Stimulated activated CD4-positive, alpha-beta T cell treated with anti-CD3 and anti-CD28 coated beads, Interleukin-1b, Interleukin-23, amount 100 ng/mL, for 1 hour (primary cell): ENCODE measurements at places on chromosomes 16 and 17.

DNA sequence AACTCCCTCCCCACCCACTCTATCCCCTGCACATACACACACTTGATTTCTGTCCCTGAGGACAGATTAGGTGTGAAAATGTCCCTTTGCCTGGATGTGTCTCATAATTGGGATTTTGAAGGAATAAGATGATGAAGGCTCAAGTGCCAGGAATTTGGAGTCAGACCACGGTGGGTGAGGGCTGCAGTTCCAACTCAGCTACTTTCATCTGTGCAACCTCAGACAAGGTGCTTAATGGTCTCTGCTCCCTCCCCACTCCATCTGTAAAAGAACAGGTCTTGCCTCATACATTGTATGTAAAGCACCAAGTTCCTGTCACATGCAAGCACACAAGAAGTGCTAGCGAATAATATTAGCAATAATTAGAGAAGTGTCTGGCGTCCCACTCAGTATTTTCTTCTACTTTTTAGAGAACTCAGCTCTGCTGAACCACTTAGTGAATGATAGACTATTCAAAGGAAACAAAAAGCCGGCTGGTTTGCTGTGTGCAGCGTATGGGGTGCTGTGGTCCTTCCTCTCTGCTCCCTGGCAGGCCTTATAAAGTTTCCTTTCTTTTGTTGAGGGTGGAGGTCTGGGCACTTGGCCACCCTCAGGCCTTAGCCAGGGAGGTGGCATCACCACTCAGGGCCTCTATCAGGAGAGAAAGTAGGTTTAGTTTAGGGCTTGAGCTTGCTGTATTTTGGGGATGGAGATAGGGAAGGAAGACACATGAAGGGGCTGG, 6.4 kb downstream of the TBX4 start:
- no peak for DNase-seq

- no peak for DNase-seq
Measured at GRCh38 chr16:61098505-61098904, 937.7 kb downstream of the CDH8 start.

GRCh38 chr17:1011138-1011537, 14.2 kb downstream of the TIMM22 start:
- no peak for DNase-seq

DNA sequence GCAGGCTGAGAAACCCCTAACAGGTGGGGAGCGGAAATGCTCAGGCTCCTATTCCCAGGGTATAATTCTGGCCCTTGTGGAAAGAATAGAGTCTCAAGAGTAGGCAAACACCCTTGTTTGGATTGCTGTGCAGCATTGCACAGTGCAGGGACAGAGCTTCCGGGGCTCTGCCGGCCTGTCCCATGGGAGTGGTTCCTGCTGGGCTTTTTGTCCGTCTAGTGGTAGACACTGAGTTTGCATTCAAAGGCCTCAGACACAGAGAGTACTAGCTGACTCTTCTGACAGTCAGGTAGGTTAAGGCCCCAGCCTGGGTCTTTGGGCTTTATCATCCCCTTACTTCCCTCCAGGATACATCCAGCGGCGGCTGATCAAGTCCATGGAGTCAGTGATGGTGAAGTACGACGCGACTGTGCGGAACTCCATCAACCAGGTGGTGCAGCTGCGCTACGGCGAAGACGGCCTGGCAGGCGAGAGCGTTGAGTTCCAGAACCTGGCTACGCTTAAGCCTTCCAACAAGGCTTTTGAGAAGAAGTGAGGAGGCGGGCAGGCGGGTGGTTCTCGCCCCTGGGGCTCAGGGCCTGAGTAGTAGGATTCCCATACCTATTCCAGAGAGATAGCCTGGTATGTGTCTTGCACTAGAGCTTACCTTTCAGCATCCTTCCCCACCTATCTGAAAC, 18.1 kb downstream of the POLR2A start:
- DNase-seq: no peak

DNA sequence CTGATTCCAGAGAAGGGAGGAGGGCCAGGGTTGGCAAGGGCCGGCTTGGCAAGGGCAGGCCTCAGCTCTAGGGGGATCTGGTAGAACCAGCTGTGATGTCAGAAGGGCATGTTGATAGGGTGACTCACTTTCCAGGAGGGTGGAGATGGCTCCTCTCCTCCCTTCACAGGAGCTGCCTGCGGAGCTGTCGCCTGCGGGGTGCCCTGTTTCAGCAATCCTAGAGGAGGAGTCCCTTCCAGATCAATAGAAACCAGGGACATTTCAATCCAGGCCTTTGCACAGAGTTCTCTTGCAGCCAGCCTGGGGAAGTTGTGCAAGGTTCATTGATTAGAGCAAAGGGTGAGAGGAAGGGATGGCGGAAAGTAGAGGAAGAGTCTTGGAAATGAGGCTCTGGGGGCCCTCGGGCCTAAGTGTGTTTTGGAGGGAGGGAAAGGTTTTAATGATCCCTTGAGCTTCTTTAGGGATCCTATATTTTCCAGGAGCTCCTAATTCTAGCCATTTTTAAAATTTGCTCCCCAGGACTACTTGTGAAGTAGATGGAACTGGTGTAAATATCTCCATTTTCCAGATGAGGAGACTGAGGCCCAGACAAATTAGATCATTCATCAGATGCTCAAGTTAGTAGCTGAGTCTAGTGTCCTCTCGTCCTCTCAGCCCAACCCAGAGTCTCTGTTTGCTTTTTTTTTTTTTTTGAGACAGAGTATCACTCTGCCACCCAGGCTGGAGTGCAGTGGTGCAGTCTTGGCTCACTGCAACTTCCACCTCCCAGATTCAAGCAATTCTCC, 24.8 kb upstream of the CSNK2A2 start:
- DNase-seq: no peak

GRCh38 chr16:1090620-1091587, 5.1 kb downstream of the C1QTNF8 start:
- DNase-seq: no peak

GRCh38 chr17:46266656-46267544, 28.0 kb upstream of the LRRC37A start:
- DNase-seq: peak; percentile 75

GRCh38 chr16:24969071-24969470, 46.1 kb downstream of the ARHGAP17 start:
- no peak for DNase-seq
